ENCODE measurements at places on chromosomes 11 and 22. TPM values are rescaled to one million over a fixed set of nuclear protein-coding genes. Genes with fewer than 3 reads are reported as not detected.
A peak's percentile ranks its signal among the peaks of the same experiment; 100 is the strongest.

The SAA1 gene
- not detected for polyA plus RNA-seq

The RASGRP2 gene
- polyA plus RNA-seq = 0.82 TPM

The APOA1 gene
- polyA plus RNA-seq = 0.98 TPM

The LRRC10B gene
- not detected for polyA plus RNA-seq

The GNG3 gene
- polyA plus RNA-seq = not detected

The DGAT2 gene
- 2.4 TPM for polyA plus RNA-seq

The PLAAT4 gene
- 0.34 TPM for polyA plus RNA-seq

The MRPL49 gene
- polyA plus RNA-seq = 56.8 TPM

The POU2AF1 gene
- not detected for polyA plus RNA-seq

The OR6T1 gene
- not detected for polyA plus RNA-seq

The SUSD2 gene
- polyA plus RNA-seq = 1.6 TPM

The DGCR6 gene
- polyA plus RNA-seq = 1.9 TPM

The MYOD1 gene
- not detected for polyA plus RNA-seq

- DNase-seq = no peak
Measured at GRCh38 chr11:66160709-66161108, 90.6 kb downstream of the PACS1 start.

GRCh38 chr11:79697905-79698304 is 257.1 kb upstream of the TENM4 start:
- DNase-seq = no peak

GRCh38 chr11:131495423-131495822 is 125.0 kb downstream of the NTM start:
- no peak for DNase-seq

GRCh38 chr11:44708523-44709280 is 18.1 kb upstream of the TSPAN18 start:
- DNase-seq = no peak

DNA sequence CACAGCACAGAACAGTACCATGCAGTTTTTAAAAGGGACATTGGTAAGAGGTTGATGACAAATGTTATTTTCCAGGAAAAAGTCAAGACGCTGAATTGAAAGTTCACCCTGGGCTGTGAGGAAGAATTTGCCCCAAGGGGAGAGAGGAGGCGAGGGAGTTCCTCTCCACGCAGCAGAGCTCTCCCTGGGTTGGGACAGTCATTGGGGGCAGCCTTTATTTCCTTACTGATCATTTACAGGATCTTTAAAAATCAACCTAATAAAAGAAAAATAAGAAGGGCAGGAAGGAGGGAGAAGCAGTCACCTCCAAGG is 49.9 kb upstream of the WNT7B start:
- no peak for DNase-seq

DNA sequence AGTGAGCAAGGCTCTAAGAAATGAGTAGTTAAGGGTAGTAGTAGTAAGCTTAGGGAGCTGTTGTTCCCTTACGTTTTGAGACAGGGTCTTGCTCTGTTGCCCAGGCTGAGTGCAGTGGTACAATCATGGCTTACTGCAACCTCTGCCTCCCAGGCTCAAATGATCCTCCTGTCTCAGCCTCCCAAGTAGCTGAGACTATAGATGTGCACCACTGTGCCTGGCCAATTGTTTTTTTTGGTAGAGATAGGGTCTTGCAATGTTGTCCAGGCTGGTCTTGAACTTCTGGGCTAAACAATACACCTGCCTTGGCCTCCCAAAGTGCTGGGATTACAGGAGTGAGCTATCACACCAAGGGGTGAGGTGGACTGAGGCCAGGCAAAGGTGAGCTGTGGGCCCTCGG is 10.0 kb downstream of the SMIM38 start:
- DNase-seq = no peak

DNA sequence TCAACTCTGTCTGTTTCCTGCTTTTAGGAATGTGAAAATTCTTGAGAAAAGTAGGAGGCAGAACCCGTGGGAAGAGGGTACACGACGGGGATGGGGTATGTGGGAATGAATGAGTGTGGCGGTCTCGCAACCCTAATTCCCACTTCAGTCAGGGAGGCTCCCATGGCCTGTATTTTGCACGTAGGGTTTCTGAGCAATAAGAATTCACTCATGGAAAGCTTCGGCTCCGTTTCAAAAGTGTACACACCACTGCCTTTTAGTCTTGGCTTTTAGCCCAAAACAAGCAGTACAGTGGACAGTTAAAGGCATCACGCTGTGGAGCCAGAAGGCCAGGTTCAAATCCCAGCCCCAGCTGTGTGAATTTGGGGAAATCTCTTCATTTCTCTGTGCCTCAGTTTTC is 116.7 kb downstream of the MN1 start:
- DNase-seq = peak; percentile 6

GRCh38 chr11:45166604-45166897 is 20.1 kb downstream of the PRDM11 start:
- no peak for DNase-seq

DNA sequence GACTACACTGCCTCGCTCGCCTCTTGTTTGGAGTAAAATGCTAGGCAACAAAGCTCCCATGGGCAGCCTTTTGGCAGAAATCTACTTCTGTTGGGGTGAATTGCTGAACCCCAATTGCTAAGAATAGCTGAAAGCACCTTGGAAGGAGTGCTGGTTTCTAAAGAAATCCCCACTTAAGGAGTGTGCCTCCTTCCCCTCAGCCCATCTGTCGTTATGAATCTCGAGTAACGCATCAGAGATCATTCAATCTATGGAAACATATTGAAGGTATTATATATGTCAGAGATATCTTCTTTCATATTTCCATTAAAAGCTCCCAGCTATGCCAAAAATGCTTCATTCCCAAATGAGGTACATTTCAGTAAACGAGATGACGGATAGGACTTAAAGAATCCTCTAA is 229.6 kb upstream of the BLID start:
- DNase-seq = no peak

DNA sequence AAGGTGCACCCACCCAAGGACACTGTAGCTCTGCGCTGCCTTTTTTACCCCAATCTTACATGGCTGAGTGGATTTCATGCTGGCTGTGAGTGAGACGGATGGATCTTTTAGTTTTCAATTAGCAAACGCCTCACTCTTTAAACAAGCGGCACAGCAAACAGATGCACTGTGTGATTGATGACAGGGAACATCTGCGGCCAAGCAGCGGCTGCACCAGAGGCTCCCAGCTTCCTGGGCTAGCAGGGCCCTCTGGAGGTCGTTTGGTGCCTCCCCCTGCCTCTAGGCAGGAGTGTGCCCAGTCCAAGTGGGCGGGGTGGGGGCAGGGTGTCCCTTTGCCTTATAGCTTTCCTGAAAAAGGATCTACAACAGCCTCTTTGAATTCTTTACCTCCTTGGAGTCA is 2.1 kb upstream of the DRD2 start:
- DNase-seq = no peak

- no peak for DNase-seq
Measured at GRCh38 chr11:133990501-133990900, 33.7 kb upstream of the IGSF9B start.

DNA sequence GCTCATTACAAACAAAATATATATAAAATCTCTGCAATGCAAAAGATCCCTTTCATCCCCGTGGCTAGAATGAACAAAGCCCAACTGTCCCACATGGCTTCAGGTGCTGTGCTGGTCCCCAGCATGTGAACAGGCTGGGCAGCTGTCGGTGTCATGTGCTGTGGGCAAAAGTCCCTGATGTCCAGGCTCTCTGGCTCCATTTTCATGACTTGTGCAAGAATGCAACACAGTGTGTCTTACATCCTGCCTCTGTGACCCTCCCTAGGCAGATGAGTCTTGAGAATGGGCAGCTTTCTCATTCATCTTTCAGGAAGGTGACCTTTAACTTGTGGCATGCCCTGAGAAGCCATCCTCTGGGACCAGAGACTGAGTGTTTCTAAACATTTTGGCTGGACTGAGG is 14.5 kb downstream of the GUCD1 start:
- no peak for DNase-seq

DNA sequence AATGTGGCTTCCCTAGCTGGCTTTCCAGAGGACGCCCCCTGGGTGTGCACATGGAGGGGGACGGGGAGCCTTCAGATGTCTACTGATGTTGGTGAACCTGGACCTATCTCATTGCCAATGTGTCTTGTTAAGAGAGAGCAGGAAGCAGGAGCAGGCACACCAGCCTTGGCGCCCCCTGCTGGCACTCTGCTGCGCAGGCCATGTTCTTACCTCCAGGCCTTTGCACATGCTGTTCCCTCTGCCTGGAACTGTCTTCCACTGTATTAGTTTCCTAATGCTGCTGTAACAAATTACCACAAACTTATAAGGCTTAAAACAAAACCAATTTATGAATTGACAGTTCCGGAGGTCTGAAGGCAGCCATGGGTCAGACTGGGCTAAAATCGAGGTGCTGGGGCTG is 23.6 kb upstream of the MN1 start:
- no peak for DNase-seq

DNA sequence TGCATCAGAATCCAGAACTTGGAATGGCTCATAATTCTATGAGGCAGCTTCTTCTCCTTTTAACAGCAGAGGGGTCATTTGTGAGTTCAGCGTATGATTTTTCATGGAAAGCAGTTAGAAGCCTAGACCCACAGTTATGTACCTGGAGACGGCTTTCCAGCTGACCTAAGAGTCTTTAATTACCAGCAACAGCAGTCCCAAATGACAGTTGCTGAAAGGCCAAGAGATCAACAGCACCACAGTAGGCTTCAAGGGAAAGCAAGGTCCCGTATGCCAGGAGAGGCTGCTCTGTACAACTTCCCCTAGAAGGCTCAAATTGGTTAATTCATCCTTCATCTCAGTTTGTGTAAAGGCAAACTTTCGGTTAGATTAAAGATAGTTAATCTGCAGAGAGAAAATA is 363.0 kb downstream of the SOX6 start:
- DNase-seq = no peak

DNA sequence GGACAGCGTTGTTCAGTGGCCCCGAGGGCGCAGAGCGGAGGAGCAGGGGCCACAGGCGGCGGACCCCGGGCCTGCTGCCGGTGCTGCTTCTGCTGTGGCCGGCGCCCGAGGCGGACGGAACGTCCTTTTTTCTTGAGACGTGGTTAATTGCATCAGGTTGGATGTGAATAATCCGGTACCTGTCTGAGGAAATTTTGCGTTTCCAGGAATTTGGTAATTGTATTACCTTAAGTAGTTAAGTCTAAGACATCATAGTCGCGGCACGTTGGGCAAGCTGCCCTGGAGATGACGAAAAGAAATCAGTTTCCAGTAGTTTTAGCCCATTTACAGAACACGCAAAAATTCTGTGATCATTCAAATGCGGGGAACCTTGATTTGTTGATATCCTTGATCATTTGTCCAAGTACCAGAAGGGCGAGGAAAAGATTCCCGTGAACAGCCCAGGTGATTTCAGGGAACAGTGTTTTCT is 789 bp downstream of the SPECC1L start:
- peak; percentile 12 for DNase-seq

DNA sequence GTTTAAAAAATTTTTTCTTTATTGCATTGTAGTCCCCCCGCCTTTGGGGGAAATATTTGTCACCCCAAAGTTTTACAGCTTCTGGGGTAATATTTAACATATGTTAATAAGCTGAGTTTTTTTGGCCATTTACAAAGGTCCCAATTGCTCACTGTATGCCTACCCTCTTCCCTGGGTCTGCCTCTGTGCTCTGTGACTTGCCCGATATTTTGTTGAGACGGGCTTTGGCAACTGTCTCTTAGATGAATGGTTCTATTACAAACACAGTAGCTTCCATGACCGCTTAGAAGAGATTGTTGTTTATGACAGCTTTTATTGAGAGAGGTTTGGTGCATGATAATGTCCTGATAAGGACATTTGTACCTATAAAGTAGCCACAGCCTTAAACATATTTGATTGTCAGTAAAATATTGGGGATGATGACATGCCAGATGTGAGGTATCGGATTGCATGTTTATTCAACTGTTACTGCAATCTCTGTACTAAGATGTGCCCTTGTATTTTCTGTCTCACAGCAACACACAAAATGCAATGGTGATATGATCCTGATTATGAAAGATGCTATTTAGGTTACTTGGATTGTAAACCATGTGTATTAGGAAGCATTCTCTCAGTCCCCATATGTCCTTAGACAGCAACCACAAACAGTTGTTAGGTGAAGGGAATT is 103.1 kb downstream of the TEAD1 start:
- peak; percentile 83 for DNase-seq

DNA sequence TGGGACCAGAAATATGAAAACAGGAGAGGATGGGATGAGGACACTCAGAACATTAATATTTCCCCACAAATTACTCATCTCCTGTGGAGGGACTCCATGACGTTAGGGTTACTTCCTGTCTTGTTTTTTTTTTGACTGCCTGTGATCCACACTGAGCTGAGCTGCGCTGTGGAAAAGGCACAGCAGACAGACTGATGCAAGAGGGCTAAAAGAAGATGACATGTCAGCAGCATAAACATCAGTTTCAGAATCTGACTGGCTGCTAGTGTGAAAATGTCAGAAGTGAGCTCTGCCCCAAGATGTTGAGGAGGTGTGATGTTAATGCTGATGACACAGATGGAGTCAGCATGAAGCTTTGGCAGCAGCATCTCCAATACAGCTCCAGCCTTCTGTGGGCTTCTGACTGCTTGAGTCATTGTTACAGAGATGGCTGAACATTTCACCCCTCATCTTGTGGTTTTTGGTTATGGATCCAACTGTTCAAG is 286.8 kb downstream of the BLID start:
- DNase-seq = peak; percentile 100

DNA sequence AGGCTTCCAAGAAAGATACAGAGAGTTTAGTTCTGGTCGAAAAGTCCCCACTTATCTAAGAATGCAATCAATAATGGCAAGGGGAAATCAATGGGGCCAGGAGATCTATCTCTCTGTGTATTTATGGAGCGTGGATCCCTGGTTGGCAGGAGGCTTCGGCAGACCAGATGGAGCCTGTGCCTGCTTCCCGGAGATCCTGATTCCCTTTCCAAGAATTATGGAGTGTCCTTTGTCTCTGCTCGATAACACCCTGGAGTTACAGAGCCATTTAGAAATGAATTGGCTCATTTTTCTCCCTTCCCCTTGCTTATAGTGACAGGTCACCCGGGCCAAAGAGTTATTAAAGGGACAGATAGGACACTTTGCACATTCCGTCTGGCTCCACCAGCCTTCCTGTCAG is 92.4 kb downstream of the ISX start:
- no peak for DNase-seq

- no peak for DNase-seq
Measured at GRCh38 chr11:128604723-128605122, 17.4 kb upstream of the ETS1 start.

GRCh38 chr11:103596315-103596714 is 440.1 kb upstream of the DDI1 start:
- no peak for DNase-seq

- no peak for DNase-seq
Measured at GRCh38 chr11:13116491-13116890, 107.4 kb downstream of the RASSF10 start.

Measured in IMR-90 (cell line).